Immature natural killer cell (primary cell): ENCODE measurements at places on chromosomes 7 and 10. TPM values are rescaled to one million over a fixed set of nuclear protein-coding genes. Genes with fewer than 3 reads are reported as not detected.

DNA sequence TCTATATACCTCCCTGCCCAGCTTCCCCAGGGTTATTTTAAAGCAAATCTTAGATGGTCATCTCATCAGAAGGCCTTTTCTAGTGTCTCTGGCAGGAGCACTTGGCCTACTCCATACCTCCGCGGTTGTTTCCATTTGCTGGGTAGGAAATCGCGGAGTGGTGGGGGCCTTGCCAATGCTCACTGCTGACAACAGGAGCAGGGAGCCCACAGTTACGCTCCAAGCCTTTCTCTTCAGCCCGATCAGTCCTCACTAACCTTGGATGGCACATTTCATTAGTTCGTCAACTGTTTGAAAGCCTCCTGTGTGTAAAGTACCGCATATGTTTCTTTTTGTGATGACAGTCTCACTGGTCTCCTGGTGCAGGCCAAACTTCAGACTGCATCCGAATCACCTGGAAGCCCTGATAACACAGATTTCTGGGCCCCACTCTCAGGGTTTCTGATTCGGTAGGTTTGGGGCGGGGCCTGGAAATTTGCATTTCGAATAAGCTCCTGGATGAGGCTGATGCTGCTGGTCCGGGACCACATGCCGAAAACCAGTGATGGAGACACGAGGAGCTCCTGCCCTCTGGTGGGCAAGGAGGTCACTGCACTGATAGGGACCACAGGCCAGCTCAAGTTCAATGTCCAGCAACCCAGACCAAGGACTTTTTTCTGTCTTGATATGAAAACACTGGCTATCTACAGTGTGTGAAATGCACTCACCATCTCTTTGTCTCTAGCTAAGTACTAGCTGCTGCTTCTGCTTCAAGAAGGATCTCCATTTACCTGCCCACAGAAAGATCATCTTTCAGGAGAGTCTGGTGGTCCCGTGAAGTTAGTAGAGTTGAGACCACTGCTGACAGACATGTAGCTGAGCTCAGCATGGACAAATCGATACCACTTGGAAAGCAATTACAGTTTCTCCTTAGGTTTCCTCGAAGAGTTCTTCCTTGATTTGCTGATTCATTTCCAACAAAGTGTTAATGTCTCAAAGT is 14.0 kb downstream of the LRGUK start:
- H3K27me3 ChIP-seq = peaks cover 3% of the 10 kb centered on the region
- H3K36me3 ChIP-seq = no peaks in the 10 kb centered on the region
- peaks cover 3% of the 10 kb centered on the region for H3K4me1 ChIP-seq
- H3K27ac ChIP-seq = no peak overlapping the region
- DNase-seq = peak; percentile 36

- no peak for DNase-seq
- no peak overlapping the region for H3K4me3 ChIP-seq
- no peaks in the 10 kb centered on the region for H3K27me3 ChIP-seq
Measured at GRCh38 chr7:40802497-40802896, 667.7 kb downstream of the SUGCT start.

GRCh38 chr7:132309102-132309805 is 267.0 kb downstream of the PLXNA4 start:
- no peak overlapping the region for H3K27ac ChIP-seq
- H3K27me3 ChIP-seq = peaks cover 2% of the 10 kb centered on the region
- H3K36me3 ChIP-seq = no peaks in the 10 kb centered on the region
- peaks cover 9% of the 10 kb centered on the region for H3K4me1 ChIP-seq
- H3K4me3 ChIP-seq = no peak overlapping the region

CTAGE8 gene
- not detected for polyA plus RNA-seq

- H3K4me3 ChIP-seq = no peak overlapping the region
- no peak for DNase-seq
- no peak overlapping the region for H3K27ac ChIP-seq
- no peaks in the 10 kb centered on the region for H3K4me1 ChIP-seq
Measured at GRCh38 chr7:34365611-34366010, 292.4 kb upstream of the NPSR1 start.

DNA sequence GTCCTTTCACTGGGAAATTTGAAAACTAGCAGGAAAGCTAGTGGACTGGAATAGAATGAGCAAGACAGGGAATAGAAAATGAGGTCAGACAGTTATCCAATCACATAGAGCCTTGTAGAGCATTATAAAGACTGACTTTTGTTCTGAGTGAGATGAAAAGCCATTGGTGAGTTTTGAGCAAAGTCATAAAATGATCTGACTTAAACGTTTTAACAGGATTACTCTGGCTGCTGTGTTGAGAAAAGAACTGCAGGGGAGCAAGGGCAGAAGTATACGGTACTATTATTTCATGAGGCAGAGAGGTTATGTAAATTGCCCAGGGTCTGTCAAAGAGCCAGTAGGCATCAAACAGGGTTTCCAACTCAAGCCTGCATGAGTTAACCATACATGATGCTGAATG is 393.4 kb downstream of the TFEC start:
- no peaks in the 10 kb centered on the region for H3K4me1 ChIP-seq
- H3K27ac ChIP-seq = no peak overlapping the region
- no peak for DNase-seq

AKR1C8 gene
- not detected for polyA plus RNA-seq

- no peaks in the 10 kb centered on the region for H3K4me1 ChIP-seq
- peaks cover 8% of the 10 kb centered on the region for H3K27me3 ChIP-seq
- peak overlapping the region; percentile 79 for H3K27ac ChIP-seq
Measured at GRCh38 chr10:80154978-80155695, 22.6 kb downstream of the PLAC9 start.

- H3K4me1 ChIP-seq = no peaks in the 10 kb centered on the region
- H3K4me3 ChIP-seq = no peak overlapping the region
Measured at GRCh38 chr7:157228864-157229422, 90.2 kb downstream of the UBE3C start.

DNA sequence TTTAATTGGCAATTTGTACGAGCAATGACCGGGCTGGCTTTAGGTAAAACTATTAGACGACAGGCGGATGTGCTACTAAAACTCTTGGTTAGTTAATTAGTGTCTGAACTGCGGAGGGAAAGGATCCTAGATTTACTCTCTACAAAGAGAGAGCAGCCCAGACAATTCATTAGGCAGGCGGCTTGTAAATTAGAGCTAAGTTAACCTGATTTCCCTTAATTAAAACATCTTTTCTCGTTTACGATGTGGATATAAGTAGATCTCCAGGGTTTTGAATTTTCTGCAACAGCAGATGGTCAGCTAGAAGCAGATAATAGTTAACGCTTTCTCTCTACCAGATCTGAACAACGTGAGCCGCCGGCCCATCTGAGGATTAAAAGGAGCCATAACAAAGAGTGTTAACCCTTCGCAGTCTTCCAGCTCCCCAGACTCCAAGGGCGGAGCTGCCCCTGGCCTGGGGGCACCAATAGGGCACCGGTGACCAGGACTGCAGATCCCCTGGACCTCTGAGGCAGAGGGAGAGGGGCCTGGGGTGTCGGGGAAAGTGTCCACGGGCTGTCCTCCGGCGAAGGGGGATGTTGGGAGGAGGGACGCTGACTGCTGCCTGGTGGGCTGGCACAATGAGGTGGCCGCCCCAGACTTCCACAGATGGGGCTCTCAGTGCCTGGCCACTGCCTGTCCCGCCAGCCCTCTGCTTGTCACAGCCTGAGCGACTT is 6.3 kb upstream of the UNCX start:
- no peaks in the 10 kb centered on the region for H3K4me1 ChIP-seq
- H3K27ac ChIP-seq = no peak overlapping the region
- no peak overlapping the region for H3K4me3 ChIP-seq
- H3K27me3 ChIP-seq = peaks cover 36% of the 10 kb centered on the region

GRCh38 chr7:158494643-158495042 is 93.0 kb downstream of the PTPRN2 start:
- no peak for DNase-seq
- no peak overlapping the region for H3K27ac ChIP-seq
- H3K36me3 ChIP-seq = no peaks in the 10 kb centered on the region
- H3K4me1 ChIP-seq = no peaks in the 10 kb centered on the region
- peaks cover 2% of the 10 kb centered on the region for H3K27me3 ChIP-seq
- H3K4me3 ChIP-seq = no peak overlapping the region

IL6 gene
- polyA plus RNA-seq = not detected

MOGAT3 gene
- not detected for polyA plus RNA-seq

NKX2-3 gene
- polyA plus RNA-seq = not detected

- H3K27ac ChIP-seq = no peak overlapping the region
- no peaks in the 10 kb centered on the region for H3K27me3 ChIP-seq
- no peaks in the 10 kb centered on the region for H3K36me3 ChIP-seq
- DNase-seq = no peak
Measured at GRCh38 chr7:145957160-145957890, 159.3 kb upstream of the CNTNAP2 start.

DNA sequence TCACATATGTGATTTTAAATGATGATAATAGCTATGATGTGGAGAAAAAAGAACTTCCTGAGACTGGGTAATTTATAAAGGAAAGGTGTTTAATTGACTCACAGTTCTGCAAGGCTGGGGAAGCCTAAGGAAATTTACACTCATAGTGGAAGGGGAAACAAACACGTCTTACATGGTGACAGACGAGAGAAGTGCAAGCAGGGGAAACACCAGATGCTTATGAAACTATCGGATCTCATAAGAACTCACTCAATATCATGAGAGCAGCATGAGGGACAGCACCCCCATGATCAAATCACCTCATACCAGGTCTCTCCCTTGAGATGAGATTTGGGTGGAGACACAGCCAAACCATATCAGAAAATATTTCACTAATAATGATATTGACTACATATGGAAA is 4.1 kb upstream of the LIPN start:
- H3K4me3 ChIP-seq = no peak overlapping the region
- DNase-seq = no peak
- peaks cover 3% of the 10 kb centered on the region for H3K4me1 ChIP-seq
- H3K27ac ChIP-seq = no peak overlapping the region
- H3K36me3 ChIP-seq = no peaks in the 10 kb centered on the region

DNA sequence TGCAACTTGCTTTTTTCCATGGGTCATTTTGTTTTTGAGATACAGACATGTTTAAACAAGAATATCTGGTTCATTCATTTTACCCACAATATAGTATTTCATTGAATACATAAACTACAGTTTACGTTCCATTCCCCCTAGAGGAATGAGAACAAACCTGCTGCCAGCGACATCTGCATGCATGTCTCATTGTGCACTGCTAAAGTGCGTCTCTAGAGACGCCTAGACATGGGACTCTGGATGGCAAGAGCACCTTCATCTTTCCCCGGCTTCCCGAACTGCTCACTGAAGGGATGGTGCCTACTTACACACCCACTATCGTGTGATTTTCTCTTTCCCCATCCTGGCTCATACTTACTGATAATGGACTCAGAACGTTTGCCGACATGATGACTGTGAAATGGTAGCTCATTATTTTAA is 1.2 kb upstream of the ZNF777 start:
- no peak overlapping the region for H3K27ac ChIP-seq
- H3K27me3 ChIP-seq = no peaks in the 10 kb centered on the region
- H3K4me3 ChIP-seq = peak overlapping the region; percentile 47
- DNase-seq = no peak

GRCh38 chr7:154677454-154677853 is 325.5 kb downstream of the PAXIP1 start:
- peaks cover 2% of the 10 kb centered on the region for H3K27me3 ChIP-seq
- H3K36me3 ChIP-seq = no peaks in the 10 kb centered on the region
- H3K4me1 ChIP-seq = no peaks in the 10 kb centered on the region
- no peak overlapping the region for H3K27ac ChIP-seq
- no peak for DNase-seq

GRCh38 chr7:1521456-1521855 is 9.0 kb upstream of the MAFK start:
- peaks cover under 1% of the 10 kb centered on the region for H3K27me3 ChIP-seq
- no peak for DNase-seq
- no peaks in the 10 kb centered on the region for H3K36me3 ChIP-seq
- H3K4me3 ChIP-seq = no peak overlapping the region
- H3K4me1 ChIP-seq = no peaks in the 10 kb centered on the region
- no peak overlapping the region for H3K27ac ChIP-seq

DNA sequence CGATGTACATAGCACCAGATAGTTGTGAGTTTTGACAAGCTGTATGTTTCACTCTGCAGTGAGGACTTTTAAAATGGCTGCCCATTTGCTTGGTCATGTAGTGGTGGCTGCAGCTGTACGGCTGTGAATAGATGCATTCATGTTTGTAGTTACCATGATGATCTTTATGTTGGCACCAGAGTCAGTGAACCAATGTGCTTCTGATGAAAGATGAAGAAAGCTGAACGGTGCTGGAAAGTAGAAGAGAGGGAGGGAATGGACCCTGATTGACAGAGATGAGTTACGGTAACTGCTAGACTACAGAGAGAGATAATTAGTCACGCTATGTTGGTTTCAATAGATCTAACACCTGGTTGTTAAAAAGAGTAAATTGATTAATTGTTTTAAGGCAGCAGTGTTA is 256.8 kb downstream of the CELF2 start:
- DNase-seq = no peak
- peaks cover 35% of the 10 kb centered on the region for H3K27me3 ChIP-seq
- H3K4me1 ChIP-seq = peaks cover 78% of the 10 kb centered on the region
- H3K36me3 ChIP-seq = peaks cover 19% of the 10 kb centered on the region
- H3K4me3 ChIP-seq = no peak overlapping the region
